ENCODE measurements at places on chromosomes 7 and 10.

GRCh38 chr10:109663122-109663521 lies 260.2 kb downstream of the XPNPEP1 start:
- no peak for DNase-seq

- DNase-seq = no peak
These were observed 1.0 kb downstream of the BUD31 start for GRCh38 chr7:99409806-99410205.

DNA sequence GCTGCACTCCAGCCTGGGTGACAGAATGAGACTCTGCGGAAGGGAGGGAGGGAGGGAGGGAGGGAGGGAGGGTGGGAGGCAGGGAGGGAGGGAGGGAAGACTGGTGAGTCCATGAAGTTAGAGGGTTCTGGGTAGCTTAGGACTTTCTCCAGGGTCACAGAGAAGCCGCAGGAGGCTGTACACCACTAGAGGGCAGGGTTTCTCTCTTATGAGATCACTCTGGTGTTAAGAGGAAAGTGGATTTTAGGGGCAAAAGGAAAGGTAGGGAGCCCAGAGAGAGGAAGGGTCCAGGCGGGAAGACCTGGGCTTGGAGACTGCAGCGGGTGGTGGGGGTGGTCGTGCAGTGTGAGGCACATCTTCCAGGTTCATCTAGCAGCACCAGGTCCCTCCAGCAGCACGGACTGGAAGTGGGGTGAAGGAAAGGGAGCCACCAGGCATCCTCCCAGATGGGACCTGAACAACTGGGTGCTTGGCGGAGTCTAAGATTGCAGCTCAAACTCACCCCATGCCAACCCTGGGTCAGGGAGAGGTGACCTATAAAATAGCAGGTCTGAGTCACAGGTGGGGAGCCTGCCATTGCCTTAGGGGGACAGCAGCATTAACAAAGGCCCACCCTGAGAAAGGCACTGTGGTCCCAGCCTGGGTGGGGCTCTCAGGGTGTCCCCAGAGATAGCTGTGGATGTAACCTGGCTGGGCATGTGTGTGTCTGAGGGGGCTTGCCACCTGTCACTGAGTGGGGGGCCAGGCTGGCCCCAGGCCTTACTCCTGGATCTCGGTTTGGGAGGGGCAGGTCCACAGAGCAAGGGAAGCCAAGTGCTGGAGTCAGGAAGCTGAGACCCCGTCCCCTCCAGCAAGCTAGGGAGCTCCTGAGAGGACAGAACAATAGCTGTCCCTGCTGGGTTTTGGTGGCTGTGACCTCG lies 48.5 kb upstream of the SLC29A3 start:
- DNase-seq = peak; percentile 83

GRCh38 chr7:108029034-108029433 lies 26.1 kb upstream of the LAMB1 start:
- no peak for DNase-seq
